Foreskin fibroblast (primary cell): ENCODE measurements at places on chromosomes 2 and 18.

DNA sequence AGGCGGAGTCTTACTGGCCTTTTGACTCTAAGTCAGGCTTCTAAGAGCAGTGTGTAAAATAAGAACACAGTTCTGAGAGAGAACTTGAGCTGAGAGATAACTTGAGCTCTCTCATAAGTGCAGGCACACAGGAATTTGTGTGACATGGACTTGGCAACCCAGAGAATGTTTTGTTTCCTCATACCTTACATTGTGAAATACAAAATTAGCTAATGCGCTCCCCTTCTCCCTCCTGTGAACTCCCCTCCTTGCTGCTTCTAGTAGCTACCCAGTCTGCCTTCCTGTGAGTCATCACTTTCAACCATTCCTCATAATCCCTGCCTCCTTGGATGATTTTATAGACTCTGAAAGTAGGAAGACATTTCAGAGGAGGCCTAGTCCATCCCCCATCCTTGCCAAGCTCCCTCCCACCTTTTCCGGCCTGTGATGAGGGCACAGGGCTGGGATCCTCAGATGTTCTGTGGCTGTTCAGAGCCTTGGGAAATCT is 22.6 kb downstream of the FER1L5 start:
- DNase-seq, result peak; percentile 96

GRCh38 chr2:218852911-218853667 is 6.5 kb upstream of the WNT6 start:
- peak; percentile 32 for DNase-seq

DNA sequence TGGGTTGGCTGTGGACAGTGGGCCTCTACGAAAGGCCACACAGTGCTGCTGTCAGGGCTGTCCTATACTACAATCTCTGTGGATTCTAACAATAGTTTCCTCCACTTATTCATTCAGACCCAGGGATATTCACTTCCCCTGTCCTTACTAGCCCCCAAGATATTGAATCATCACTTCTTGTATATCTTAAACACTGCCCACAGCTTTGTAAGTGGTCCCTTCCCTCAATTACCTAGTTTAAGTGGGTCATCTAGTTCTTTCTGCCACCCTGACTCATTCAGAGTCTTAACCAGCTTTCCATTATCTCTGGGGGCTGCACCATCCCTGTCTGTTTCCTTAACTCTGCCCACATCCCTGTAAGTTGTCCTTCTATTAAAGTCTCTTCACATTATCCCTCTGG is 69.2 kb downstream of the CD28 start:
- no peak for DNase-seq

DNA sequence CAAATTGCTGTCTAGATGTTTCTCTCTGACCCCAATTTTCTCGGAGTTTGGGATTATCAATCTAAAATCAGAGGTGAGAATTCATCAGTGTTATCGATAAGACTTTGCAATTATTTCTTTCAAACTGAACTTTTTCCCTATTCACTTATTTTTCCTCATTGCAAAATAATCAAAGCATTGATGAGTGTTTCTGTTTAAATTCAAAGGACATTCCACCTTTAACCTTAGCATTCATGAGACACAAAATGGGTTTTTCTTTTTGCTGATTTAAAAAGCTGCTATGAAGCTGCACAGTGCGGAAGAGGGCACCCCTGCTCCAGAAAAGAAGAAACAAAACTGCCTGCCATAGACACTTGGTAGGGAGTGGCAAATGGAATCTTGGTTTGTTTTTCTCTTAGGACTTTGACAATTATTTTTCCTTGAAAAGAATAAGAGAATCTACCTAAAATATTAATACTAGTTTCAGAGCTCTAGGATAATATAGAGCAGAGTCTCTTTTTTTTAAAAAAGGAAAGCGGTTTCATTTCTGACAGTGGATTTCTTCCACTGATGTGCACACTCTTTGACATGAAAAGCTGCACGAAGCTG is 203.4 kb downstream of the TGIF1 start:
- DNase-seq, result no peak

DNA sequence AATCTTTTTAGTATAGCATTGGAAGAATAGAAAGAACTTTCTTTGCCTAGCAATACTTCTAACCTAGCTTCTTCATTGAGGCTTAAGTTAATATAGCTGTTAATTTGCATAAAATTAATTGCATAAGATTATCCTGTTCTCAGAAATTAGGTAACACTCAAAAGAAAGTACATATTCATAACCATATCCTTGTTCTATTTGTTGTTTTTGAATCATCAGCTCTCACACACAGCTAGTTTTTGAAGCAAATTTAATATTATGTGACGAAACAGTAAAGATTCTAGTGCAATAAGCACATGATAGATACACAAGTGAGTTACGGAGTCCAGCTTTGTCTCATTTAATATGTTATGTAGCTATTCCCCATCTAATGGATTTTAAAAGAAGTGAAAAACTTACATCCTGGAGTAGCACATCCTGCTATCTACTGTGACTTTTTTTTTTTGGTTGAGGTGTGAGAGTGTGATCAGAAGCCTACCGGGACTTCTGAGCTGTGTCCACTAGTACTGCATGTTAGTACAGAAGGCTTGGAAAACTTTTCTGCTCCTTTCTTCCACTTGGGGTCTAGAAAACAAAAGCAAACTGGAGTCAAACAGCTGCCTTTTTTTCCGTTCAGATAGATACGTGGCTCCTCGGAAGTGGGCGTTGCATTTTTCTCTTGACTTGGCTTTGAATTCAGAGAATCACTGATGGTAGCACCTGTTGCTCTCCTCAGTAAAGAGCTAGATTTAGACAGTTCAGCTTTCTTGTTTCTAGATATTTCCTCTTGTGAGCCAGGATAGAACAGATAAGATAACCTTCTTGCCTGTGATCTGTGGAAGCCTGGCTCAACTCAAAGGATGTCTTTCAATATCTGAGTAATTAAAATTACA is 27.2 kb downstream of the KDM3A start:
- DNase-seq, result no peak

- DNase-seq, result no peak
These were observed 241.8 kb downstream of the NAPG start for GRCh38 chr18:10767658-10768057.

DNA sequence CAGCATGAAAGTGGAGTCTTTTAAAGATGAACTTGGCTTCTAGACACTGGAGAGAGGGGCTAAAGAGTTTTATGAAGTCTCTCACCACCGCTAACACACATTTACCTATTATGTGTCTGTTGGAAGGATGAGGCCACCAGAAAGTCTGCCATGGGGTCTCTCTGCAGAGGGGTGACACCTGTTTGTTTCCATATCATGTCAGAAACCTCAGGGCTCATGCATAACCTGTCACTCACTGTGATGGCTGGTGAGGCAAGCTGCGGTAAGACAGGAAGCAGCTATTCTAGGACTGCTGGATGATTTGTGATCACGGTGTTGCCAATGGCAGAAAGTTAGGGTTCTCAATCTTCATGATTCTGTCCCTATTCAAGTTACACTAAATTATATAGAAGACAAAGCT is 60.8 kb upstream of the DNMT3A start:
- no peak for DNase-seq

DNA sequence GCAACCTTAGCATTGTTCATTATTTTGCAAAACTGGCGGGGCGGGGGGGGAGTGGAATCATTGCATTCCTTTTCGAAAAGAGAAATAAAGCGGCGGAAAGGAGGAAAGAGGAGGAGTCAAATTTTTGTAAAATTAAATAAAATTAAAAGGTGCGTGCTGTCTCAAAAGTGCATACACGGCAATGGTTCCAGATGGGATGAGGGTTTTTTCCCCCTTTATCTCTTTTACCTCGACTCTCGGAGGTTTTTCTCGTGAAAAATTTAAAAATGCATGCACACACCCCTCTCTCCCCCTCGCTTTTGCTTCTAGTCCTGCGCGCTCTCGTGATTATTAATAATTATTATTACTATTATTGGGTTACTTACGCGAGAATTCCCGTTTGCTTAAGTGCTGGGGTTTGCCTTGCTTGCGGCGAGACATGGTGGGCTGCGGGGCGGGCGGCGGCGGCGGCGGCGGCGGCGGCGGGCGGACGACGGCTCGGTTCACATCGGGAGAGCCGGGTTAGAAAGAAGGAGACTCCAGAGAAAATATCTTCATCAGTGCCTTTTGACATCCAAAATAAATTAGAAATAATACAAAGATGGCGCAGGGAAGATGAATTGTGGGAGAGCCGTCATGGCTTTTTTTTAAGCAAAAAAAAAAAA is 481 bp downstream of the BCL11A start:
- DNase-seq, result no peak

GRCh38 chr18:50674307-50674980 is 114.6 kb downstream of the MAPK4 start:
- no peak for DNase-seq

DNA sequence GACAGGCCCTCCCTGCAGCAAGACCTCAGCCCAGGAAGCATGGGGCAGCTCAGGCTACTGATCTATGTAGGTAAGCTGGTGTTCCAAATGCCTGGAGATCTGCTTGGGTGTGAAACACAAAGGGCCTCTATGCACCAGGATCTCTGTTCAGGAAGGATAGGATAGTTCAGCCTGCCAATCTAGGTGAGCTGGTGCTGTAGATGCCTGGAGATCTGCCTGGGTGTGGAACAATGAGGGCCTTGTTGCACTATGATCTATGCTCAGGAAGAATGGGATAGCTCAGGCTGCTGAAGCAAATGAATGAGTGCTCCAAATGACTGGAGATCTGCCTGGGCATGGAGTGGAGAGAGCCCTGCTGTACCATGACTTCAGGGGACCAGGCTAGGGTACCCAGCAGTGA is 48.9 kb upstream of the MYL1 start:
- DNase-seq, result no peak

DNA sequence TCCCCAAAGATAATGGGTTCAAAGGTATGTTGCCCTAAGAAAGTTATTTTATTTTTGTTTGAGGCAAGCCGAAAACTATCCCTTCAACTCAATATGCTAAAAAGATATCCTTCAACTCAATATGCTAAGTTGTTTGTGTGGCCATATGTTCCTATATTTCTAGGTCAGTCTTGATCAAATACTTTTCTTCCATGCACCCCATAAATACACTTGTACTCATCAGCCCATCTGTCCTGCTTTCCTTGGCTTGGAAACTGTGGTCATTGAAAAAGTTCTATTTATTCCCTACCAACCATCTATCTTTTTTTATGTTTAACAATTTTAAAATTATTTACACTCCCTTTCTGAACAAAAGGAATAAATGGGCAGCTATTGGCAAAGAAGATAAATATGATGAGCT is 447.7 kb downstream of the NRXN1 start:
- no peak for DNase-seq

GRCh38 chr2:194319222-194319992 is 1337.6 kb upstream of the SLC39A10 start:
- DNase-seq, result no peak

DNA sequence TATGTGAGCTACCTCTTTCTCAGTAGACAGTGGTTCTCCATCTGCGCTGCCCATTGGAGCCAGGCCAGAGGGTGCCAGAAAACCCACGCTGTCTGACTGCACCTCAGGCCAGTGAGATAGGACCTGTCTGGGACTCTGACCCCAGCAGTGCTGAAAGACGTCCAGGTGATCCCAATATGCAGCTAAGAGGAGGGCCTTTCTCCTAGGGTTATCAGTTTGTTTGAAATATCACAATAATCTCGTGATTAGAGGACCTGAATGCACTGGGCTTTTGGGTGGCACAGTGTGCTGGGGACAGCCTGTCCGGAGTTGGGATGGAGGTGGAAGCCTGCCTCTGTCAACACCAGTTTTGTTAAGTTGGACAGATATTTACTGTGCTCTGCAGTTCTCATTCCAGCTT is 216.3 kb downstream of the LDLRAD4 start:
- DNase-seq, result no peak

DNA sequence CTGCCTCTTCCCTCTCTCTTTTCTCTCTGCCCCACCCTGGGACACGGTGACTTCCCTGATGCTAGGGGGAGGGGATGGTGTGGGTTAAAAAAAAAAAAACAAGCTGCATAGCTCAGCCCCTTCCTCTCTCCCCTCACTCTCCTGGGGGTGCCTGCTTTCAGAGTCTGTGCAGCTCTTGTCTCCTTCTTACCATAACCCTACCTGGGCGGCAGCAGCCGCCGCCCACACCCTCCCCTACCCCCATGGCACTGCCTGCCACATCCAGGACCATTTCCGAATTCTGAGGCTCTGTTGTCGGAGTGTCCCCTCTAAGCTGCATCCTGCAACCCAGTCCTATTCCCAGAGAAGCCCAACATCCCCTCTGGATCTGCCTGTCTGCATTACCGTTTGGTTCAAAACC is 16.0 kb downstream of the TTC32 start:
- DNase-seq, result no peak

DNA sequence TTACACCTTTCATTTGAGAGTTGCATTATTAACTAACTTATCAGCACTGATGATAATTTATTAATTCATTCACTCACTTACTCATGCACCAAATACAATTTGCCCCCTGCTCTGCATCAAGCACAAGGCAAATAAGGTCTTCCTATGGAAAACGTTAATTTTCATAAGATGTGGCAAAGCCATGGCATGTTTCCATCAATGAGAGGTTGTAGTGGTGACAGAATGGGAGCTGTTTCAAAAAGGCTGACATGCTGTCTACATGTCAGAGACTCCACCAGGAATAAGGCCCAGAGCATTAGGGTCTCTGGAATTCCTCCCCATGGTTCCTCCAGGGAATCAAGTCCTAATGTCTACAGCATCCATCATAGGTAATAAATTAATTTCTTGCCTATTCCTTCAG is 978.8 kb downstream of the TMEM182 start:
- no peak for DNase-seq

GRCh38 chr2:127053731-127054603 is 53.0 kb downstream of the BIN1 start:
- peak; percentile 37 for DNase-seq

GRCh38 chr18:52484977-52485376 is 145.0 kb downstream of the DCC start:
- DNase-seq, result no peak

- no peak for DNase-seq
These were observed 331.6 kb downstream of the CCDC85A start for GRCh38 chr2:56515399-56515798.

DNA sequence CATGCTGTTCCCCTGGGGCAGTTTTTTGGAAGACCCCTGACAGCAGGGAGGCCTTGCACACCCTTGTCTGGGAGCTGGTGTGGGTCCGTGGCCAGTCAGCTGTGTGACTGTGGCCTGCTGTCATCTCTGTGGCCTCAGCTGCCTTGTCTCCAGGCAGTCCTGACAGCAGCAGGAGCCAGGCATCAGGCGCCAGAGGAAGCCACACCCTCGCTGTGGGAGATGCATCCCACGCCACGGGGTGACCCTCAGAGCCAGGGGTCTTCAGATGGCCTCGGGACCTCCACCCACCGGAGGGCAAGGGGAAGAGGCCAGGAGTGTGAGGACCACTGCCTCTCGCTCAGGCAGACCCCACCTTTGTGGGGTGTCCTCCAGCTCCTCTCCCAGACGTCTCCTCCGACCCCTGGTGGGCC is 5.0 kb downstream of the BOK start:
- no peak for DNase-seq

- peak; percentile 60 for DNase-seq
These were observed 121.1 kb upstream of the FN1 start for GRCh38 chr2:215556979-215557378.

GRCh38 chr2:80461505-80462197 is 157.1 kb upstream of the LRRTM1 start:
- no peak for DNase-seq

DNA sequence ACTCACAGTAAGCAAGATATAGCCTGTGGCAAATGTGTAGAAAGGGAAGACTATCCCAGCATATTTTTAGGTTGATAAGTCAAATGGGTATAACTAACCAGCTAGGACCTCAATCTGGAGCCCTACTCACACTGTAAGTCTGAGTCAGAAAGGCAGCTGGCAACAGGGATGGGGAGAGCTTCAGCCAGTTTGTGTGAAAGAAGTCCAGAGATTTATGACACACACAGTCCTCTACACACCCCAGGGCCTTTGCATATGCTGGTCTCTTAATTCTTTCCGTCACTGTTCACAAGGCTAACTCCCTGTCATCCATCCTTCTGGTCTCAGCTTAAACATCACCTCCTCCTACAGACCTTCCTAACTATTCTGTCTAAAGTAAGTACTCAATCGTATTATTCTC is 5.9 kb upstream of the TCF4 start:
- peak; percentile 16 for DNase-seq
